ENCODE measurements at places on chromosomes 16 and 17. TPM values are rescaled to one million over a fixed set of nuclear protein-coding genes. Genes with fewer than 3 reads are reported as not detected.

DNA sequence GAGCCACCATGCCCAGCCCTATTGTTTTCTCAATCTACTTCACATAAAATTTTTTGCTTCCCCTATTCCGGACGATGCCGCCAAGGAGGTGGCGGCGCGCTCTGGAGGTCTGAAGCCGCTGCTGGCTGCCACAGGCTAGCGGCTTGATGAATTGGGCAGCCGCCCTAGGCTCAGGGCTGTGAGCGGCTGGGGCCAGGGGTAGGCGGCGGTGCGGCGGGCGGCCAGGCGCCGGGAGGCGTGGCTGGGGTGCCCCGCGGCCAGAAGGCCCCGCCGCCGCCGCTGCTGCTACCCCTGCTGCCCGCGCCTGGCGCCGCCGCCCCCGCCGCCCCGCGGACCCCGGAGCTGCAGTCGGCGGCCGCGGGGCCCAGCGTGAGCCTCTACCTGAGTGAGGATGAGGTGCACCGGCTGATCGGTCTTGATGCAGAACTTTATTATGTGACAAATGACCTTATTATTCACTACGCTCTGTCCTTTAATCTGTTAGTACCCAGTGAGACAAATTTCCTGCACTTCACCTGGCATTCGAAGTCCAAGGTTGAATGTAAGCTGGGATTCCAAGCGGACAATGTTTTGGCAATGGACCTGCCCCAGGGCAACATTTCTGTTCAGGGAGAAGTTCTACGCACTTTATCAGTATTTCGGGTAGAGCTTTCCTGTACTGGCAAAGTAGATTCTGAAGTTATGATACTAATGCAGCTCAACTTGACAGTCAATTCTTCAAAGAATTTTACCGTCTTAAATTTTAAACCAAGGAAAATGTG, 41.7 kb downstream of the ANKFY1 start:
- DNase-seq, result no peak

DNA sequence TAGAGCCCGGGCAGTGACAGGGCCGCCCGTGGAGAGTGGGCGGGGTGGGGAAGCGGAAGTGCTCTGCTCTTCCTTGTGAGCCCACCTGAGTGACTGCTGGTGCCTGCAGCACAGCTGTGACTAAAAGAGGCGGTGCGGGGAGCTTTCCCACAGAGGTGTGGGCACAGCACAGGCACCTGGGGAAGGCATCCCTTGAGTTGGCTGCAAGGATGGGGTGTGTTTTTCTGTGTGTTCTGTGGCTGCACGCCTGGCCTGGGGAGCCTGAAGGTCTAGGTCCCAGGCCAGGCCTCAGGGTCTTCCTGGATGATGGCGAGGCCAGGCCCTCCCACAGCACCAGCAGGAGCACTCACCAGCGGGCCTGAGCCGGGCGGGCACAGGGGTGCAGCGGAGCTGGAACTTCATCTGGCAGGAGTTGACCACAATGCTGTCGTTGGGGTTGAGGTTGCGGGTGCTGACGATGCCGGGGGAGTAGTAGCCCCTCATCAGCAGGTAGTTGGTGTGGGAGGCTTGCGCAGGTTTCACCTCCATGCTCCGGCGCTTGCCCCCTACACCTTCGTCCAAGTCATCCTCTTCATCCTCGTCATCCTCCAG, 67.1 kb downstream of the IL21R start:
- no peak for DNase-seq

GRCh38 chr16:88805340-88805715, 1.7 kb downstream of the CDT1 start:
- no peak for DNase-seq

- DNase-seq, result no peak
Measured at GRCh38 chr17:80006339-80006720, 29.3 kb downstream of the TBC1D16 start.

DNA sequence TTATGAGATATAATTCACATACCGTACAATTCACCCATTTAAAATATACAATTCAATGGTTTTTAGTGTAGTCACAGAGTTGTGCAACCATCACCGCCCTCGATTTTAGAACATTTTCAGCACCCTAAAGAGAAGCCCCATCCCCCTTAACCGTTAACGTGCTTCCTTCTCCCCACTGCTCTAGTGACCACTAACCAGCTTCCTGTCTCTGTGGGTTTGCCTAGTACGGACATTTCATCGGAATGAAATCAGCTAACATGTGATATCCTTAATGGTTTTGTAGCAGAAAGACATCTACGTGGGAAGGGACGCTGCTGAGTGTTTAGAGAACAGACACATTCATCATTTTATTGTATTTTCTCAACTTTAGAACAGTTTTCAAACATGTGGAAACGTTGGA, 80.8 kb upstream of the HSBP1 start:
- no peak for DNase-seq

GRCh38 chr16:67516296-67517154, 12.1 kb upstream of the RIPOR1 start:
- no peak for DNase-seq

DNA sequence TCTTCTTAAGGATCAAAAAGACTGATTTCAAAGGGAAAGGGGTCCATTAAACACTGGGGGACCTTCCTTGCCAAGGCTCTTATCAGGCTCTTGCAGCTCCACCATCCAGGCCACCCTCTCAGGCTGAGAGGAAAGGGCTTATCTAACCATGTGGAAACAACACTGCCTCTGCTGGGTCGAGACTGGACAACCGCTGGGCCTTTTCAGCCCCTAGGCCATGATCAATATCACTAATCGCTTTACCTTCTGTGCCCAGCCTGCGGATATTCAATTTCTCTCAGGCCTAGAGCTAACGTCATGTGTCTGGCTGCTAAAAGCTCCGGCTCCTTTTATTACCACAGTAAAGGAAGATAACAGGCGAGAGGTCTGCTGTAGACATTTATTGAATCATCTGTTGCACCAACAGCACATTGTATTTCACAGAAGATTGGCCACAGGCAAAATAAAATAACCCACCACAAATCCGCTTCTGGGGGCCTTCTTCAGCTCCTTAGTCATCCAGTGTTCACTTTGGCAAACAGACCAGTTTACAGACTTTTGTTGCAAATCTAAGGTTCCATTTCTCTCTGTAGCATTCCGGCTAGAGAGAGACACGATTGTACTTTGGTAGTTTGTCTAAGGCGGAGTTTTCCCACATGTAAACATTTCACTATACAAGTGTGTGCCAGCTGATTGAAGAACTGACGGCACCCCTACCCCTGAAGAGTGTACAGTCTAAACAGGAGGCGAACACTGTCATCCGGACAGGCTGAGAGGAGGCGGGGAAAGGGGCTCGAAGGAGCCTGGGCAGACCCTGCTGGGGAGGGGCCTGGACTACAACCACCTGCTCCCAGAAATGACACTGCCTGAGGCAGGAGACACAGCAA, 13.9 kb downstream of the CYB561 start:
- no peak for DNase-seq

The RAD51C gene
- 11.3 TPM for total RNA-seq

DNA sequence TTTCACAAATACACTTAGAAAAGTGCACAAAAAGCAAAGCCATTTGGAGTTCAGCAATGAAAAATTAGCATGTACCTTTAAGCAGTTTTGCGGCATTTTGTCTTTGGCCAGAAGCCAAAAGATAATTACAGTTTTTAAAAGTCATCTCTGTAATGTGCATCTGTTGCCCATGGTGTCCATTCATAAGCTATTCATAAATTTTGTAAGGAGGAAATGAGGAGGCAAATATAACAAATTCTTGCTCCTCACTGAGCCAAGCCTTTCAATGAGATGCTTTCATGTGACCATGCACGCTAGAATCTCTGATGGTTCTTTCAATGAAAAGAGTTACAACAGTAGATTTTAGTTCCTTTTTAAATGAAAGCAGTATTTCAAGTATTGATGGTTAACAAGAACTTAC, 247.1 kb upstream of the MON1B start:
- no peak for DNase-seq

DNA sequence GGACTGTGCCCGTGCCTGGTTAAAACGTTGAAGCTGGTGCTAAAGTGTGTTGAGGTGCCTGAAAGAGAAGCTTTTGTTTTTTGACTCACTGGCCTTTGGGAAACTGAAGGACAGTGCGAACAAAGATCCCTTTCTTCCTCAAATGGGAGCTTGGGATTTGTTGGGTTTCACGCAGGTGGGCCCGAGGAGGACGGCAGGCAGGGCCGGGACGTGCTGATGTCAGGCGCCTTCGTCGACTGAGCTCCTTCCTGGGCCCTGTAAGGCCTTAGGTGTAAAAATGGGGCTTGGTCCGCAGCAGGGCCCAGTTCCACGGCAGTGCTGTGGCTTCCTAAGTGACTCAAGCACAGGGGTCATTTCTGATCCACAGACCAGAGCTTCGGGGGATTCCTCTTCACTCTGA, 106.9 kb downstream of the BANP start:
- DNase-seq, result no peak

All from endothelial cell (in vitro differentiated cells).